HFFc6 (cell line): ENCODE measurements at places on chromosomes 5 and 9. TPM values are rescaled to one million over a fixed set of nuclear protein-coding genes. Genes with fewer than 3 reads are reported as not detected.

Gene SLC27A4
- total RNA-seq: 21.1 to 34.3 TPM (median 25.5 TPM) in 3 replicates

Gene NR5A1
- total RNA-seq: not detected in 3 replicates

- no peak overlapping the region for H3K27ac ChIP-seq
- peaks cover 36% of the 10 kb centered on the region for H3K36me3 ChIP-seq
- H3K27me3 ChIP-seq: peaks cover 11% of the 10 kb centered on the region
- no peaks in the 10 kb centered on the region for H3K4me1 ChIP-seq
Observed at GRCh38 chr5:14608169-14608568, 26.6 kb downstream of the OTULINL start.

DNA sequence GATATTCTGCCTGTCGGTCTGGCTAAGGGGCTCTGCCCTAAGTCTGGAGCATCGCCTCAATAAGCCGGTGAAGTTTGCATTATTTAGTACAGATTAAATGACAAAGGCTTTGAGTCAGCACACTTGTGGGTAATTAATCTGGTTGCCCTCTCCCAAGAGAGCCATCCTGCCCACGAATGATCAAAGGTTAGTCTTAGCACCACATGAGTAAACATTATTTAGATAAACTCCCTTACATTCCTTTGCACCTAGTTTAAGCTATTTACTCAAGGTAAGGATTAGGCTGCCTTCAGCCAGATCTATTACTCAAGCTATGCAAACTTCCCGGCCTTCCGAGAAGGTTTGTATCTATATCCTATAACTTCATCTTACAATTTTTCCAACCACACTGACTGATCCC, 572.1 kb downstream of the CHSY3 start:
- DNase-seq: no peak
- H3K36me3 ChIP-seq: 0 out of 2 replicates have a peak, but pooled peaks cover 5% of the 10 kb centered on the region
- no peaks in the 10 kb centered on the region for H3K4me1 ChIP-seq
- H3K4me3 ChIP-seq: no peak overlapping the region
- no peak overlapping the region for H3K27ac ChIP-seq

Gene MROH2B
- total RNA-seq: not detected in 2 replicates

DNA sequence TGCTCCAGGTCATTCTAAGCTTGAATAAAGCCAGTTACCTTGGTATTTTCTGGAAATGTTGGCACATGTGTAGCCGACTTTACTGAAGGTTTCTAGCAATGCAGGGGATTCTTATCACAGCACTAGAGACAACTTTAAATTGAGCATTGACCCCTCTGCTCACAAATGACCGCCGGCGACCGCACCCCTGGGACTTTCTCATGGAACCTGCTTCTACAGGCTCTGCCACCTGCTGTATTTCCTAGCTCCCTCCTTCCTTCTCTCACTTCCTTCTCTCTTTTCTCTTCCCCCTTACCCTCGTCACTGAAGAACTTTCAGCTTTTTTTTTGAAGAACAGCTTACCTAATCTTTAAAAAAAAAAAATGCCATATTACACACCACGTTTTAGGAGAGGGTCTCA, 30.9 kb upstream of the DAB2 start:
- H3K4me1 ChIP-seq: peaks cover 36% of the 10 kb centered on the region
- H3K36me3 ChIP-seq: peaks cover 4% of the 10 kb centered on the region
- DNase-seq: no peak
- H3K4me3 ChIP-seq: no peak overlapping the region

DNA sequence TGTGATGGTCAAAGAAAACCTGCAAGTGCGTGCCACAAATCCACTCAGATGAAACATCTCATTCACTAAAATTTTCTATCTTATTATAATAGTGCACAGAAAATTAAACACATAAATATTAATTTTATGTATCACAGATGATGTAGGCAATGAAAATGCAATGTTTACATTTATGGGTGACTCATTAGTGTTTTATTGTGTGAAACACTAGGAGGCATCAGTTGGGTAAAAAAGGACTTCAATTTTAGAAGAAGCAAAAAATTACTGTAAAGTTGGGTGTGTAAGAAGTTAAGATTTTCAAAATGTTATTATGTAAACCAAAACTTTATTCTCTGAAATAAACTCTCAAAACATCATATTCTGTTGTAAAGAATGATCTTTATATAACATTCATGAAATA, 4.0 kb downstream of the MEF2C start:
- peak; percentile 17 for DNase-seq
- H3K27me3 ChIP-seq: no peaks in the 10 kb centered on the region
- H3K36me3 ChIP-seq: no peaks in the 10 kb centered on the region
- no peak overlapping the region for H3K27ac ChIP-seq
- no peak overlapping the region for H3K4me3 ChIP-seq
